ENCODE measurements at places on chromosomes 3 and 15.

DNA sequence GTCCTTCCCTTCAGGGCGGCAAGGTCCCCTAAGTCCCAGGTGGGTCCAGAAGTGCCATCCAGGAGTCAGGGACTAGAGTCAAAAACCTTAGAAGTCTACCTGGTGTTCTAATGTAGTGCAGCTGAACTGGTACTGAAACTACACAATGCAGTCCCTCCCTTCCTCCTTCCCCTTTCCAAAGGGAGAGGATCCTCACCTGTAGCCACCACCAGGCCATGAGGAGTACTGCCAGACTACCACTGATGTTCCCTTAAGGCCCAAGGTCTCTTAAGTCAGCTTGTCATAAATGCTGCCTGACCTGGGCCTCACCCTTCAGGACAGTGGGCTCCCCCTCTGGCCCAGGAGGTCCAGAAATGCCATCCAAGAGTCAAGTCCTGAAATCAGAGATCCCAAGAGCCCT, 98.9 kb downstream of the ULK4 start:
- no peak for DNase-seq

DNA sequence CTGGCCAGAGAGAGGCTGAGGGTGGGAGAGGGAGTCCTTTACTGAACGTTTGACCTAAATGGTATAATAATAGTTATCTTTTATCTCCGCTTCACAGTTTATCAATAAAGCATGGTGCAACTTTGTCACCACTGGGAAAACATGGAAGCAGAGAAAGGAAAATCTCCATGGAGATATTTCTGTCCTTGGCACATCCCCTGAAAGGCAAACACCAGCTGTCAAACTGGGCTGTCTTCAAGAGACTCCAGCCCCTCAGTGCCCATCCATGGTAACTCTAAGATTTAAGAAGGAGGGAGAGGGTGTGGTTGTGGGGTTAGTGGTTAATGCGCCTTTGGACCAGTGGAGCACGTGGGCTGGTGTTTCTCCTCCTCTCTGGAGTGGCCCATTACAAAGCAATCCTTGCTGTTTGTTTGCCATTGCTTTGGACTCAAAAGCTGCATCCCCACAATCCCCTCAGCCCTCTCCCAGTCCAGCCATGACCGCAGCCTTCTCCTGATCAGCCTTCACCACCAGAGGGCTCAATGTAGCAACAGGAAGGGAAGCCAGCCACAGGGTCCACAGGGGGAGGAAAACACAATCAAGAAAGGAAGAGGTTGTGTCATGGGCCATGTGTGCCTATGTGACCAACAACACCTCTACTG, 38.2 kb upstream of the FAM174B start:
- no peak for DNase-seq

DNA sequence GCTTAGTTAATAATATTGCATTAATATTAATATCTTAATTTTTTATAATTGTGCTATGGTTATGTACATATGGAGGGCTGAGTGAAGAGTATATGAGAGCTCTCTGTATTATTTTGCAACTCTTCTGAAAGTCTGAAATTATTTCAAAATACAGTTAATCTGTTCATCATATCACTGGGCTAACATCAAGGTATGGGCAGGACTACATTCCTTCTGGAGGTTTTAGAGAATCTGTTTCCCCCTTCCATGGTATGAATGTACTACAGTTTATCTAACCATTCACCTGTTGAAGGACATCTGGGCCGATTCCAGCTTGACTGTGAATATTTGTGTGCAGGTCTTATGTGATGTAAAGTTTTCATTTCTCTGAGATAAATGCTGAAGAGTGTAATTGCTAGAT, 5.1 kb downstream of the IL20RB start:
- no peak for DNase-seq

- DNase-seq, result no peak
Measured at GRCh38 chr15:38538328-38539007, 26.1 kb downstream of the RASGRP1 start.

- no peak for DNase-seq
Measured at GRCh38 chr15:94290730-94291129, 59.4 kb downstream of the MCTP2 start.

GRCh38 chr3:144772372-144772771, 800.7 kb downstream of the DIPK2A start:
- DNase-seq, result no peak

- DNase-seq, result no peak
Measured at GRCh38 chr3:107216711-107217110, 160.5 kb upstream of the CCDC54 start.

GRCh38 chr3:50572158-50572557, 2.8 kb downstream of the HEMK1 start:
- DNase-seq, result peak; percentile 80

DNA sequence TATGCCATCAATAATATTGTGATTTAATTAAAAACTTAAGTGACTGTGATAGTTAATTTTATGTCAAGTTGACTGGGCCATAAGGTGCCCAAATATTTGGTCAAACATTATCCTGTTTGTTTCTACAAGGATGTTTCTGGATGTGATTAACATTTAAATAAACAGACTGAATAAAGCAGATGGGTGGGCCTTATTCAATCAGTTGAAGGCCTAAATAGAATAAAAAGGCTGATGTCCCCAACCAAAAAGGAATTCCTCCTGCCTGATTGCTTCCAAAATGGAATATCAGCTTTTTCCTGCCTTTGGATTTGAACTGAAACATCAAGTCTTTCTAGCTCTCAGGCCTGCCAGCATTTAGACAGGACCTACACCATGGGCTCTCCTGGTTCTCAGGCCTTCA, 961.7 kb downstream of the NTRK3 start:
- DNase-seq, result no peak

DNA sequence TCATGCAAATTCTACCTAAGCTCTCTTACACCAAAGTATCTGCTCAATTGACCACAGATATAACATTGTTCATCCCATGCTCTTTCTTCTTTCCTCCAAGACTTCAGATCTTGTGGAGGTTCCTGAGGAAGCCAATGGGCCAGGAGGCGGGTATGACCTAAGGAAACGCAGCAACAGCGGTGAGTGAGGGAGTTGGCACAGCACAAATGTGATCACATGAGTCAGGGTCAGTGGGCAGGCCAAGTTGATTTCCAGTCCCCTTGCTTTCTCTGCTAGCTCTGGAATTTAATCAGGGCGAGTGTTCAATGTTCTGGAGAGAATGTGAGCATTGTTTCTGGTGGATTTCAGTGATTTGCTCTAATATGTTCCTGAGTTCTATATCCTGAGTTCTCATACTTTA, 112.7 kb downstream of the STAC start:
- DNase-seq, result no peak

- DNase-seq, result no peak
Measured at GRCh38 chr3:180011927-180012326, 24.8 kb downstream of the PEX5L start.

DNA sequence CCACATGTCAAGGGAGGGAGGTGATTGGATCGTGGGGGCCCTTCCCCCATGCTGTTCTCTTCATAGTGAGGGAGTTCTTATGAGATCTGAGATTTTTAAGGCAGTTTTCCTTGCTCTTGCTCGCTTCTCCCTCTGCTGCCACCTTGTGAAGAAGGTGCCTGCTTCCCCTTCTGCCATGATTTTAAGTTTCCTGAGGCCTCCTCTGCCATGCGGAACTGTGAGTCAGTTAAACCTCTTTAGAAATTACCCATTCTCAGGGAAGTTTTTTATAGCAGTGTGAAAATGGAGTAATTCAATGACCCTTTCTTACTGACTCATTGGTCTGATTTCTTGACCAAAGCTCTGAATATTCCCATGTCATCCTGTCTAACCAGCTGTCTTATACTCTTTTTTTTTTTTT, 484.4 kb upstream of the TPRG1 start:
- no peak for DNase-seq

DNA sequence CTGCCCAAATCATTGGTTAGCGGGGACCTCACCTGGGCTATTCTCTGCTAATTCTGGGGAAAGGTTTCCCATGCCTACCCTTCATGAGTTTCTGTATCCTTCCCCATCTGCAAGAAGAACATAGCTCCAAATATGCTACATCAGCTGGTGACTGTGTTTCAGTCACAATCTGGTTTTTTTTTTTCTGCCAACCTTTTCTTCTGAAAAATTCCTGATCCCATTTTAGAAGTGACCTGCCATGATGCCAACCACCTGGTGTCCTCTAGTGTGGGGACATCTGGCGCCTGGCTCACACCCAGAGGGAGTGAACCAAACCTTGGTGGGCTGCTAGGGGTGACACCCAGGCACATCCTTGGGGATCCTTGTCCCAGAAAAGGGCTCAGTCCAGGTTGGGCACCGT, 76.1 kb downstream of the CHRD start:
- no peak for DNase-seq

- no peak for DNase-seq
Measured at GRCh38 chr3:55750525-55750924, 263.4 kb upstream of the WNT5A start.

DNA sequence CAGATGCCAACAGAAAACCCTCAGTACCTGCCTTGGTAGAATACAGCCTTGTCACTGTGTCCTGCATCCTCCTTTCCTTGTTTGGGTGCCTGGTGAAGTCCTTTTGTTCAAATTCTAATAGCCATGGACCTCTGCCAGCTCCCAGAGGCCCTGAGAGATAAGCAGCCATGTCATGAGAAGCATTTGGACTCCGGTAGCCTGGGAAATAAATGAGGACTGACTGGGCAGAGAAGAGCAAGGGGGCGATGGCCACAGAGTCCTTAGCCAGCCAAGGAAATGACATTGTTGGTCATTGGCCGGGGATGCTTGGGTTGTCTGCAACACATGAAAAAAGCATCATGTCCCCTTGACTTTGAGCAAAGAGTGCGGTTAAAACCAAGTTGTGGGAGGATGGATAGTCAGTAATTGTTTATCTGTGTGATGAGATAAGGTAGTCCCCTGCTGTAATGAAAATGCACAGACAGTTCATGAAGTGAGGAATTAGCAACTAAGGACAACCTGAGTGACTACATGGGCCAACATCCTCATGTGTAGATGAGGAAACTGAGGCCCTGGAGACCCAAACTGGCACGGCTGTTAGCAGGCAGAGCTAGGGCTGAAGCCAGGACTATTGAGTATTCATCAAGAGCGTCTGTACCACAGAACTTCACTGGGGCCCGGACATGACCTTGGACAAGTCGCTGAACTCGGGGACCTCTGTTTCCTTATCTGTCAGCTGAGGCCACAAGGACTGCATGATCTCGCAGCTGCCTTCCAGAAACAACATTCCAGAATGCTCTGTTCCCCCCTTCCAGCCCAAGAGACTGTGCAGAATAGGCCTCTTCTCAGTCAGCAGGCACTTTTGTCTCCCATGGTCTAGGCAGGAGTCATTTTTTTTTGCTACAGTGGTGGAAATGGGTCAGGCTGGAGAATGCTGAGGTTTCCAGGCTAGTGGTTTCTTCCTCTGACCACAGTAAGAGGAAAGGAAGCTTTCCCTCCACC, 90.5 kb upstream of the CTDSPL start:
- DNase-seq, result no peak

GRCh38 chr3:115628075-115628412, 4.7 kb downstream of the GAP43 start:
- DNase-seq, result no peak

DNA sequence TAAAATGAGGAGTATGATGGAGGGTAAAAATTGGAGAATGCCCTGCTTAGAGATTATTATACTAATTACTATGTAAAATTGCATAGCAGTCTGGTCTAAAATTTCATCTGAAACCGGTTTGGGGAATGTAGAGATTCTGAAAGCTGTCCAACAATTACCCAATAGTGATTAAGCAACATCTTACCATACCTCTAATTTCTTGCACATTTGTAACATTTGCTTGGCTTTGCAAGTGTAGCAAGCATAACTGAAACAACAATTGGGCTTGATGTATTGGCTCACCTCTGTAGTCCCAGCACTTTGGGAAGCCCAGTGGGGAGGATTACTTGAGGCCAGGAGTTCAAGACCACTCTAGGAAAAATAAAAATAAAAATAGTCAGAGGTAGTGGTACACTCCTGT, 17.4 kb downstream of the AADACL2 start:
- no peak for DNase-seq

DNA sequence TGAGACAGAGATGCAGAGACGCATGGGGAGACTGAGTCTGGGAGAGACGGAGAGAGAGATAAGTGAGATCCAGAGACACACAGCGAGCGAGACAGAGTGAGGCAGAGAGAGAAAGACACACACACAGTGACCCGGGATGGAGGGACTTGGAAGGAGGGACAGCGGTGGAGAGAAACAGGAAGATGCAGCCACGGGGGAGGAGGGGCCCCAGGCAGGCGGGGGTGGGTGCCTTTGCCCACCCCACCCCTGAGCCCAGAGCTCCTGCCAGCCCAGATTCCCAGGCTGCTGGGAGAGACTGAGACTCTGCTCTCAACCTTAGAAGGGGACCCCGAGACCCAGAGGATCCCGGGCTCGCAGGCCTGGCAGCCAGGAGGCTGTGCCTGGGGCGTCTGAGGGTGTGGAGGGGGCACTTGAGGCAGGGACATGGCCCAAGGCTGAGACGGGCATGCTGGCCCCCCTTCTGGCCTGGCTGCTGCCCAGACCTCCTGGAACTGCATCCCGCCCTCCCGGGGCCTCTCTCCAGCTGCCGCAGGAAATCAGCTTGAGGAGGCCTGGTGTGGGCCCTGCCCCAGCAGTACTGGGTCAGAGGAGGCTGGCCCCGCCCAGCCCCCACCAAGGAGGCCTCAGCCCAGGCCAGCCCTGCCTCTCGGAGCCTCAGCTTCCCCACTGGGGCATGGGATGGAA, 18.1 kb downstream of the H1-8 start:
- no peak for DNase-seq

GRCh38 chr3:132659000-132659364, 627 bp downstream of the ACAD11 start:
- DNase-seq, result no peak

DNA sequence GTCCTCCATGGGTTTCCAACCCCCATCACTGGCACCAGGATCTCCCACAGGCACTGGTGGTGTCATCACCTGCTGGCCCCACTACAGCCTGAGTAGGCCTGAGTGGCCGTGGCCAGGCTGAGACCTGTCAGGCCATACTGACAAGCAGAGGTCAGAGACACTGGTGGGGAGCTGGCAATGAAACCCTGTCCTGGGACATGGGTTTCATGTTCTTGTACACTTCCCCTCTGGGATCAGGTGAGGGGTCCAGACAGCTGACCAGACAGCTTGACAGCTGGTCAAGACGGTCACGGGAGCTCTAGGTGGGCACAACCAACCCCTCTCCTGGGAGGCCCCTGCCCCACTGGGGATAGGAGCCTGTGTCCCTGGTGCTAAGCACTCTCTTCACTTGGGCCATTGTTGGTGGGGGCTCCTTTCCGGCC, 13.1 kb downstream of the ZBTB47 start:
- DNase-seq, result no peak
